Cardiac septum (tissue), 1 donor: ENCODE measurements at places on chromosomes 16 and 17. TPM values are rescaled to one million over a fixed set of nuclear protein-coding genes. Genes with fewer than 3 reads are reported as not detected.

GRCh38 chr16:57049678-57050077, 42.7 kb upstream of the CPNE2 start:
- no peak for DNase-seq

DNA sequence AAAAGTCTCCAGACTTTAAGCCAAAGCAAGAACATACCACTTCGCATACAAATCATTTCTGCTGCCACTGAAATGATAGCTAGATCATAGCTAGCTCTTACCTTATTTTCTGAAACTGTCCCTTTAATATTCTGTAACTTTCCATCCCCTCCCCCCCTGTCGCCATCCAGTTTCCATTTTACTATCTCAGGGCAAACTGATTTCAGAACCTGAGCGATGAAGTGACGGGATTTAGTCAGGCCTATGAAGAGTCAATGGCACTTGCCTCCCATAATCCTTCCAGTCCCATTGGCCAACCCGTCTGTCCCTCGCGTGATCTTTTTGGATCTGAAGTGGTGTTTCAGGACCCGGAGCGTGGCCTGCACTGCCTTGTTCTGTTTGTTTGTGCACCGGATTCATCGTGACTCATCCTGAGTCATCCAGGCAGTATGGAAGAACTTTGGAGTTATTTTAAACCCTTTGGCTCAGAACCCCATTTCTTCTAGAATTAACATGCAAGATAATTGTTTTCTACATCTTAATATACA, 199.8 kb upstream of the CHMP6 start:
- DNase-seq = no peak

DNA sequence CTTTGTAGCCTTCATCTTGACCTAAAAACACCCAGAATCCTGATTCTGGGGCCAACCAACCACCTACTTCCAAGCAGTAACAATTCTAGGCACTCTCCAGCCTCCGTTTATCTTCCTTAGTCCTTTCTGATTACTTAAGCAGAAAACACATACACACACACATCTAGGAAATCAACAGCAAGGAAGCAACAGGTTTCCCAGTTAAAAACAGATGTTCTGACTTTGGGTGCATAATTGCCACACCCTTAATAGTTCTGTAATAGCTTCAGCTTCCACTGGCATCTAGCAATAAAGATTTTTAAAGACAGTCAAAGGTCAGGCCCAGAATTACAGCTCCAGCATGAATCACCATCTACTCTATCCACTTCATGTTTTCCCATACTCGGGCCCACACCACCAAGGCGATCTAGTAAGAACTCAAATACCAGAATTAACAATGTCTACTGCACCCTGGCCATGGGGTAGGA, 2.6 kb downstream of the ARHGAP17 start:
- DNase-seq = no peak

GRCh38 chr17:57861000-57861789, 11.4 kb upstream of the MRPS23 start:
- DNase-seq = peak; percentile 89

- no peak for DNase-seq
These were observed 47.1 kb downstream of the ABAT start for GRCh38 chr16:8721336-8722024.

GRCh38 chr17:77708936-77709335, 249.6 kb upstream of the TNRC6C start:
- DNase-seq = peak; percentile 22

DNA sequence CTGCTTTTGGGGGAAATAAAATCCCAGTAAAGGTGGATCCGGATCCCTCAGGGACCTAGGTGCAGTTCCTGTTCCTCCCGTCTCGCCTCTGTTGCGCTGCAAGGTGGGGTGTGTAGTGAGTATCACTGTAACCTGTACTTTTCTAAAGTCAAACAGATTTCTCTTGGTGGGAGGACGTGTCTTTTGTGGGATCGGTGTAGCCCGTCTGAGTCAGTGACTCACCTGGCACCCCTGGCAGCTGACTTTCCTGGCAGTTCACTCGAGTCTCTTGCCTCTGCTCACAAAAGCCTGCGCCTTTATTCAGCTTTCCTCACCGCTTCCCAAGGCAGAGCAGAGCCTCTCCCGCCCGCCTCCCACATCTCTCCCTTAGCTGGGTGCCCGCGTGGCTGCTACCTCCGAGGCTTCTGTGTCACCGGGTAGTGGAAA, 85.7 kb downstream of the CMIP start:
- DNase-seq = no peak

ARL5C gene
- total RNA-seq = not detected

MYH1 gene
- total RNA-seq = 0.16 TPM

FSCN2 gene
- total RNA-seq = 1.1 TPM

CORO1A gene
- 7.4 TPM for total RNA-seq
